Natural killer cell (primary cell): ENCODE measurements at places on chromosomes 2 and 18. TPM values are rescaled to one million over a fixed set of nuclear protein-coding genes. Genes with fewer than 3 reads are reported as not detected.

DNA sequence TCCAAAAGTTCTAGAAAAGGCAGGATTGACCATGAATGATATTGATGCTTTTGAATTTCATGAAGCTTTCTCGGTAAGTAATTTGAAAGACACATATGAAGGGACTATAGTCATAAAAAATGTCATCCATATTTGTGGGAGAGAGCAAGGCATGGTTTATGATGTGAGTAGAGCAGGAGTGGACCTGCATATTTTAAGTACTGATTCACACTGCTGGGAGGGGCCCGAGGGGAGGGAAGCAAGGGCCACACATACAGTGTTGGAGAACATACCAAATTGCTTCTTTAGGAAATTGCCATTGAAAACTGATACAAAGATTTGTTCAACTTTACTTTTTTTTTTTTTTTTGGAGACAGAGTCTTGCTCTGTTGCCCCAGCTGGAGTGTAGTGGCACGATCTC lies 39.4 kb downstream of the HADHB start:
- no peak overlapping the region for H3K4me3 ChIP-seq
- H3K36me3 ChIP-seq: peaks cover 64% of the 10 kb centered on the region
- no peaks in the 10 kb centered on the region for H3K4me1 ChIP-seq

The CAPN13 gene
- total RNA-seq: not detected

The C2orf78 gene
- not detected for total RNA-seq

The GPR45 gene
- not detected for total RNA-seq

The NCKAP1 gene
- total RNA-seq: 10.4 TPM

The SPATA3 gene
- total RNA-seq: not detected

The SERPINB8 gene
- 12.8 TPM for total RNA-seq

DNA sequence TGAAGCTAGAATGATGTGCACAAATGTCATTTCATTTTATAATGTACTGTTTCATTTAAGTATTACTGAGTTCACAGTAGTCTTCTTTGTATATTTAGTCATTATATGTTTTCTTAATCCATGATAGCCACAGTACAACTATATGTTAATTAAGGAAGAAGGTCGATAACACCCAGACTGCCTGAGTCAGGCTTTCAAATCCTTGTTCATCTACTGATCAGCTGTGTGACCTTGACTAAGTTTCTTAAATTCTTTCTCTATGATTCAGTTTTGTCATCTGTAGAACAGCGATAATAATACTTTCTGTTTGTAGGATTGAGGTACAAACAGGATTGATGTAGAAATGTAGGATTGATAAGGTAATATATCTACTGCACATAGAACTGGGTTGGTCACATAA lies 5.4 kb downstream of the GCC2 start:
- H3K36me3 ChIP-seq: peaks cover 53% of the 10 kb centered on the region
- H3K27me3 ChIP-seq: no peaks in the 10 kb centered on the region
- H3K4me3 ChIP-seq: no peak overlapping the region
- DNase-seq: no peak
- peaks cover 4% of the 10 kb centered on the region for H3K4me1 ChIP-seq
- H3K27ac ChIP-seq: no peak overlapping the region

- H3K4me1 ChIP-seq: no peaks in the 10 kb centered on the region
- DNase-seq: no peak
- H3K27ac ChIP-seq: no peak overlapping the region
- H3K4me3 ChIP-seq: no peak overlapping the region
- no peaks in the 10 kb centered on the region for H3K27me3 ChIP-seq
- no peaks in the 10 kb centered on the region for H3K36me3 ChIP-seq
These were observed 320.2 kb downstream of the NRXN1 start for GRCh38 chr2:50711714-50712113.
